ENCODE measurements at places on chromosomes 5 and 9. TPM values are rescaled to one million over a fixed set of nuclear protein-coding genes. Genes with fewer than 3 reads are reported as not detected.

DNA sequence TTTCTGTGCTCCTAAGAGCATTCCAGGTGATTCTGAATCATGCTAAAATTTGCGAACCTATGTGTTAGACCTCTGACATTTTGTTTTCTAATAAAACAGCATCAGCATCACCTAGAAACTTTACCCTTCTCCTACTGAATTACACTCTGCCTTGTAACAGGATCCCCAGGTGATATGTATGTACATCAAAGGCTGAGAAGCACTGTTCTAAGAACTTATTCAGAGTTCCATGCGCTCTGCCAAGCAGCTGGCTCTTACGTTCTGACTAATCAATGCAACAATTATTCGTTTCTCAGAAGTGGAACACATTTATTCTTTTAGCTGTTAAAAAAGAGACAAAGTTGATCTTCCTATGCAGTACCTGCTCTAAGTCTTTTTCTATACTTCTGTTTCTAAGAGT, 228.6 kb downstream of the SLF1 start:
- no peak for DNase-seq

GRCh38 chr5:164059471-164059870, 554.1 kb downstream of the MAT2B start:
- no peak for DNase-seq

DNA sequence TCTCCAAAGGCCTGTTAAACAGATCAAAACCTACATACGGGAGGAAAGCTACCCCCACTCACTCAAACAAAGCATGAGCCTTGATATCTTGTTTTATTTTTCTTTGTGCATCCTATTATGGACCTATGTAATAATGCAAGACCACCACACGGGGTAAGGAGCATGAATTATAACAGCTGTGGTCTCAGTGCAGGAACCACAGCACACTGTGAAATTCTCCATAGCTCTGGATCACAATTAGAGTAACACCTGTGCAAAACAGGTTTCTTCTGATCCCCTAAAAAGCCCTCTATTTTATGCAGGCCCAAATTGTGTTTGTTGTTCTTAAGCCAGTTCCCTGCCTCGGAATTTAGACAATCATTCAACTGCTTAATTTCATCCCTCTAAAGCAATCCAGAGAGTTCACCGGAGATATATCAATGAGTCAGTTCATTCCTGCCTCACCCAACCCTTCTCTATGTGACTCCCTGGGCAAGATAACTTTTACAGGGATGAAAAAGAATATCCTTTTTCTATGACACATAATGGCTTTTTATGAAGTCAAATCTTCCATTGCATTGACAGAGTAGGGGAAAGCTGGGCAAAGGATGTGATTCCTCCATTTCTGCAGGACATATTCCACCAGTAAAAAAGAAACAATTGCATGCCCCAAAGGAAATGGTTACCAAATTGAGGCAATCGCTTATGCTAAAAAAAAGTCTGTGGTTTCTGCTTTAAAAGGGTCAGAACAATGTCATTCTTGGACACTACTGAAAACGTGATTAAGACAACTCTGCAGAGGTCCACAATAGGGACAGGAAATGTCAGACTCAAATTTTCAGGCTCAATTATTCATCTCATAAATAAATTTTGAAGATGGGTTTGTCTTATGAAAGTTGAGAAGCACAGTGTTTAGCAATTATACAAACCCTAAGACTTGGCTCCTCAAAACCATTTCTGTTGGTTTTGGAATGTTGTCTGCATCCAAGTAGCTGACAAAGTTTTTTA, 41.6 kb upstream of the FST start:
- no peak for DNase-seq

DNA sequence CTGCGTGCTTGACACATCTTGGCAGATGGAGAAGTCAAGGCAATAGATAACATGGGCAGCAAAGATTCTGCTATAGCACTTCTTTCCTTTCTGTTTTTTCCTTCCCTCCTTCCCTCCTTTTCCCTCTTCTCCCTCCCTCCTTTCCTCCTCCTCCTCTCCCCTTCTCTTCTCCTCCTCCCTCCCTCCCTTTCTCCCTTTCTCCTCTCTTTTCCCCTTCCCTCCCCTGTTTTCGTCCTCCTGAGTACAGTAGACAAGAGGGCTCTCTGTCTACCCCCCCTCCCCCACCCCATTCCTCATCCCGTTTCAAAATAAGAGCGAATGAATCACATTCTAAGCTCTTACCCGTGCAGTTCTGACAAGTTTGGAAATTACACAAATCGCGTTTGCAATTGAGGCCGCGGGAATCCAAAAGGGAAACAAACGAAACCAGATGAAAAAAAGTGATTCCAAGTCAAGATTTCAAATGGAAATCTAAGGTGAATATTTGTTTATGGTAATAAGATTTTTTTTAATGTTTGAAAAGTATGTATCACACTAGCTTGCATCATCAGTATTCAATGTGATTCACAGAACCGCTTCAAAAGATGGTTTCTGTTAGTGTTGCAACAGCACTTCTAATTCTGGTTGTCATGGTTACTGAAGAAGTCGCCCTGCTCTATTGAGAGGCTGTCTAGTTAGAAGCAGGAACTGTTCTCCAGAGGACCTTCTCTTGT, 1.3 kb downstream of the NIM1K start:
- DNase-seq, result peak; percentile 28

GRCh38 chr9:131773911-131774379, 34.1 kb upstream of the RAPGEF1 start:
- peak; percentile 15 for DNase-seq

GRCh38 chr9:97852399-97853055, 499 bp upstream of the FOXE1 start:
- no peak for DNase-seq

- no peak for DNase-seq
Observed at GRCh38 chr5:178832618-178833201, 27.0 kb upstream of the ZNF354B start.

DNA sequence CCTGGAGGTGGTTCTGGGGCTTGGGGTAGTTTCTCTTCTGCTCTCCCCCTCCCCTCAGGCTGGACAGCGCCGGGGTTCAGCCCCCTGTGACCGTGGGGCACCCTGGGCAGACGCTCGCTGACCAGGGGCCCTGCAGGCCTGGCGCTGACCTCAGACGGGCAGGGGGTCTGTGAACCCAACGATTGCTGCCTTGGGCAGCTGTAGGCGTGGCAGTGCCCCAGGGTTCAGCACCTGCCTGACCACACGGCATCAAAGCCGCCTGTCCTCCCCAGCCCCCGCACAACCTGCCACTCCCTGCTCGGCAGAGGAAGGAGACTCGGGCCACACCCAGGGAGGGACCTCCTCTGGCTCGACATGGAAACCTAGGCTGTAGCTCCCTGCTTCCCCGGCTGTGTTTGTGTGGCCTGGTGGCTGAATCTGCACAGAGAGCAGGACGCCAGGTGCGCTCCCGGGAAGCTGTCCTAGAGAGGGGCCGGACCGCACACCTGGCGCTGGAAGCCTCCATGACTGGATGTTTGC, 12.2 kb downstream of the LCN12 start:
- DNase-seq, result no peak

GRCh38 chr5:153835891-153836515, 202.7 kb downstream of the FAM114A2 start:
- DNase-seq, result no peak

DNA sequence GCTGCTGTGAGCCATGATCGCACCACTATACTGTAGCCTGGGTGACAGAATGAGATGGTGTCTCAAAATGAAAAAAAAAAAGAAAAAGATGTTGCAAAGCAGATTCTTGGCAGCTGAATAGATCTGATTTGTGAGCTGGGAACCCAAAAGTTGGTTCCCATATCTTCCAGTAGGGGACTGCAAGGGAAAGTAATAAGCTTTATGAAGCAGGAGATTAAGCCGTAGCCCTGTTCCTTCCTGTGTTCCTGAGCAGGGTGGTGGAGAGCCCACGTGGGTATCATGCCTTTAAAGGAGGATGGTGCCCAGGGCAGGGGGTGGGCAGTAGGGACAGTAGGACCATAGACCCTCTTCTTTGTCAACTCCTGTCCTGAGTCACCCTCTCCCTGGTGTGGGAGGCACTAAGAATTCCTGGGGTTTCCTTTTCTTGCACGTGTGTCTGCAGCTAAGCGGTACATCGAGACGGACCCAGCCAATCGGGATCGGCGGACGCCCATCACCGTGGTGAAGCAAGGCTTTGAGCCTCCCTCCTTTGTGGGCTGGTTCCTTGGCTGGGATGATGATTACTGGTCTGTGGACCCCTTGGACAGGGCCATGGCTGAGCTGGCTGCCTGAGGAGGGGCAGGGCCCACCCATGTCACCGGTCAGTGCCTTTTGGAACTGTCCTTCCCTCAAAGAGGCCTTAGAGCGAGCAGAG, 37.9 kb downstream of the STOM start:
- DNase-seq, result no peak

- no peak for DNase-seq
Observed at GRCh38 chr9:83440641-83441040, 97.6 kb downstream of the FRMD3 start.

DNA sequence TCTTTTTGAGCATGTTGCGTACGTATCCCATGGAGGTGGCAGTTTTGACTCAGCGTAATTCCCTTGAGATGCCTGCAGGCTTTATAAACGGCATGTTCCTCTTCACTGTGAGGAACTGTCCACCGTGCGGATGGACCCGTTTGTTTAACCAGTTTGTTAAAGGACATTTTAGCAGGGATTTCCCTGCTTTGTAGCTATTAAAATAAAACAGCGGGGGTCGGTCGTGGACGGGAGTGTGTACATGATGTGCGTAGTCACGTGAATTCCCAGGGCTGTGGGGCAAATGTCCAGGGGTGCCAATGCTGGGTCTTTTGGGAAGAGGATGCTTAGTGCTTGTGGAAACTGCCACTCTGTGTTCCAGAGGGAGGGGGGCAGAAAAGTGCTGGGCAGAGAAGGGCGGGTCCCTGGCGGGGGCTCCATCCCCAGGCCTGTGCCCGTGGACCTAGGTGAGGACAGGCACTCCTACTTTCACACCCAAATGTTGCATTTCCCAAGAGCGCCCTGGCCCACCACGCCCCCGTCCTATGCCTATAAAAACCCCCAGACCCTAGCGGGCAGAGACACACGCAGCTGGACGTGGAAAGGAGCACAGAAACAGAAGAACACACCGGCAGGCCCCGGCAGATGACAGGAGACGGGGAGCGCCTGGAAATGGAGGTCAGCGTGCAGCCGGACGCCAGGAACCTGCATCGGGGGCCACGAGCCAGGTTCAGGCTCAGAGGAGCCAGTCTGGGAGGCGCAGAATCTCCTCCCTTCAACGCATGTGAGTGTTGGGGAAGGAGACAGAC, 4.0 kb upstream of the TERT start:
- no peak for DNase-seq

DNA sequence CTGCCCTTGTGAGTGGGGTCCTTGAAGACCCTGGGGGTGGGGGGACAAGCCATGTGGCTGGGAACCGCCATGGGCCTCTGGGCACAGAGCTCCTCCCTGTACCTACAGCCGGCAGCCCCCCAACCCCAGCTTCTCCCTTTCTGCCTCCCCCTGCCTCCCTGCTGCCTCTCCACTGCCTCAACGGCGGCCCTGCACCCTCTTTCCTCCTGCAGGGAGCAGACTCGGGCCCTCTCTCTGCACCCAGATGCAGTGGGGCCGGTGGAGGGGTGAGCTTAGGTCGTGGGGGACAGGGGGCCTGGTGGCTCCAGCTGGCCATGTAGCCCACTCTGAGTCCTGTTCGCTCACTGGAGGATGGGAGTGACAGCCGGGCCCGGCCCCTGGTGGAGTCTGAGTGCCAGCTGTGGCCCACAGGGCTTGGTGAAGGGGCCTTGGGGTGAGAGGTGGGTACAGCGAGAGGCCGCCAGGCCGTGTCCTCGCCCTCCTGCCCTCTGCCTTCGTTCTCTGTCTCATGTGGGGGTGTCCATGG, 139.3 kb upstream of the COL5A1 start:
- DNase-seq, result no peak

The CYSTM1 gene
- total RNA-seq, result 9.2 TPM

The CCL28 gene
- 13.0 TPM for total RNA-seq

The C5orf52 gene
- total RNA-seq, result not detected

The FOCAD gene
- total RNA-seq, result 36.0 TPM

The MYOZ3 gene
- 0.09 TPM for total RNA-seq

The SAXO1 gene
- not detected for total RNA-seq

The SPARC gene
- total RNA-seq, result 0.43 TPM

The CYLC2 gene
- not detected for total RNA-seq

The AMBP gene
- not detected for total RNA-seq

The PCDHB16 gene
- total RNA-seq, result not detected

The TMC1 gene
- total RNA-seq, result not detected

Data from activated T-helper 2 cell treated with anti-CD3 and anti-CD28 coated beads, Interferon-gamma antibody, Interleukin-2, Interleukin-4, amounts not matched to agents 10 μg/mL and 5 μg/mL and 100 μg/mL, durations not matched to agents 14 hours and 24 hours and 36 hours (primary cell).